Astrocyte of the hippocampus (primary cell): ENCODE measurements at places on chromosomes 1 and 21.
A peak's percentile ranks its signal among the peaks of the same experiment; 100 is the strongest.

GRCh38 chr21:39537571-39537970 is 75.2 kb upstream of the B3GALT5 start:
- no peak for DNase-seq

GRCh38 chr1:168752171-168752832 is 23.3 kb upstream of the DPT start:
- DNase-seq: no peak

- DNase-seq: no peak
These were observed 63.7 kb upstream of the ANGPTL1 start for GRCh38 chr1:178934546-178934945.

GRCh38 chr1:24888971-24889676 is 41.0 kb downstream of the RUNX3 start:
- DNase-seq: peak; percentile 38

DNA sequence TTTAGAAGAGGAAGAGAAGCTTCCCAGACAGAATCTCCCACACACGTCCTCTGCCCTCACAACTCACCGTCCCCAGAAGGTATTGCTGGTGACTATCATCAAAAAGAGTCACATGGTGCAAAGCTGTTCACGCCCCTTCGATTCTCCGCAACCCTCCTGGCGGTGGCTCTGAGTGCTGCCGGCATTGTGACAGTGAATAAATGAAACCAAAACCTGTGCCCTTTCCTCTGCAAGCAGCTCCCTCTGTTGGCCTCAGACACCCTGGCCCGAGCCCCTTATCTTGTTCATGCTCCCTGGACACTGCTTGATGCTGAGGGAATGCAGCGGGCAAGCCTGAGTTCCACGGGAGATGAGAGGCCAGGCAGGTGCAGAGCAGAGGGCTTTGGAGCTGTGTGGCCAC is 510.3 kb downstream of the NPHP4 start:
- no peak for DNase-seq

DNA sequence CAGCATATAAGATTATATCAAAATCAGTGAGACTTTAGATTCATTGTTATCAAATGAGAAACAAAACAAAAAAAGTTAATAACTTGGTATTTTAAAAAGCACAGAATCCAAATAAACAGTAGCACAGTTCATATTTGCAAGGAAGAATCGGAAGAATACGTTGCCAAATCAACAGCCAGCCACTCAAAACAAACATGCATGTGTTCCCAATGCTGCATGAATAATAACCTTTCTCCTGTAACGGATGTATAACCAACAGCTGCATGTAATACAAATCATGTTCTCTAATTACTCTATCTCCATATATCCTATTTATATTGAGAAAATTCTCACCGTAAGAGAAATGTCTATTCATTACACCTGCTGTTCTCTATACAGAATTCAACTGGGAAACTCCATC is 98.9 kb upstream of the FOXD3 start:
- DNase-seq: no peak

DNA sequence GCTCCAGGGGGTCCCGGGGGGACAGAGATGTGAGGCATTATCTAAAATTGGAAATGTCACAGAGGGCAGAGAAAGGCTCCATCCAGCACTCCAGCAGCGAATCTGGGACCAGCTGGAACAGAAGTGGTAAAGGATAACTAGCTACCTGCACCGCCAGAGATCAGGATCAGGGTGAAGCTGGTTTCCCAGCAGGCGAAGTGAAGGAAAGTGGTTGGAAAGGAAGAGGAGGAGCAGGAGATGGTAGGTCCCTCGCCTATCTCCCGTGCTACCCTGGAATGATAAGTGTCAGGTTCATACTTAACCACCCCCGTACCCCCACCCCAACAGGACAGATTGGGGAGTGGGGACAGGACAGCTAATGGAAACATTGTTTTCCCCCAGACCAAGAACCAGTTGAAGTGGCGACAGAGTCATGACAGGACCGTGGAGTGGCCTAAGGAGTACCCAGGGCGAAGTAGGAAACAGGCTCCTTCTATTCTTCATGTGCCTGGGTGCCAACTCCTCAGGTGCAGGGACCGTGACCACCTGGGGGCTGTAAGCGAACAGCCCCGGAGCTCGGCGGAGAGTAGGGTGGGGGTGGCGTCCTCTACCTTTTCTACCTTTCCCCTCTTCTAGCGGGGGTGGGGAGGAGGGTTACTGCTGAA is 717 bp downstream of the B4GALT3 start:
- no peak for DNase-seq

DNA sequence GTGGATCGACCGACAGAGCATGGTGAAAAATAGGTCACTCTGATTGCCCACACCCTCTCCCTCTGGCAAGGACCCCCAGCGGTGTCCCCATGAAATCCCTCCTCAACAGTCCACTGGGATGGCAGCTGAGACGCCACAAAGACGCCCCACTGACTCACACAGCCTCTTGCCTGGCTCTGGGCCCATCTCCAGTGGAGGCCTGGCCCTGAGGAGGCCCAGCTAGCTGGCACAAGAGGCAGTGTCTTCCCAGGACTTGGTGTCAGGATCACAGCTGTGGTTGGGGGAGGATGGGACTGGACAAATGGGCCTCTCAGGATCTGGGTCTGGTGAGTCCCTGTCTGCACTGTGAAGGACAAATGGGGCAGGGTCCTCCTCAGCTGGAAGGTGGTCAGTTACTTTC is 4.6 kb downstream of the ALX3 start:
- no peak for DNase-seq

- DNase-seq: no peak
These were observed 34.9 kb upstream of the TSNAX start for GRCh38 chr1:231493421-231494185.

GRCh38 chr1:223771814-223772770 is 59.8 kb downstream of the CAPN2 start:
- DNase-seq: peak; percentile 90

DNA sequence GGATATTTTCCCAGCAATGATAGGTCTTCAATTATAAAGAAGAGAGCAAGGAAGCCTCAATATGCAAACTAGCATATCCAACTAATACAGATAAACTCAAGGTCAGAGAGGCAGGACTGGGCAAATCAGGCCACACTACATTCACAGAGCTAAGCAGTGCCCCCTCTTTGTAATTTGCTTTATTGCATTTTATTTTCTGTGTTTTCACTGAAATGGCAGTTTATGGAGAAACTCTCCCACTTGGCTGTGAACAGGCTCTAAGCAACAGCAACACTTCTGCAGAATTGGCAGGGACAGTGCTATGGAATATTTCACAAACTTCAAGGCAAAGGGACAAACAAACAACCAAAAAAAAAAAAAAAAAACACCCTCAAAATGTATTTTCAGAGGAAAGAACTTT is 93.4 kb upstream of the SOD1 start:
- peak; percentile 34 for DNase-seq

GRCh38 chr1:209012443-209013196 is 570.9 kb upstream of the CAMK1G start:
- DNase-seq: no peak

GRCh38 chr1:93374334-93375106 is 28.8 kb downstream of the DR1 start:
- no peak for DNase-seq

- DNase-seq: no peak
These were observed 369.5 kb upstream of the BRINP3 start for GRCh38 chr1:190847166-190847565.

GRCh38 chr1:43536864-43537358 is 6.2 kb downstream of the PTPRF start:
- no peak for DNase-seq

- no peak for DNase-seq
These were observed 152.2 kb upstream of the KRTAP19-8 start for GRCh38 chr21:31190516-31190915.

DNA sequence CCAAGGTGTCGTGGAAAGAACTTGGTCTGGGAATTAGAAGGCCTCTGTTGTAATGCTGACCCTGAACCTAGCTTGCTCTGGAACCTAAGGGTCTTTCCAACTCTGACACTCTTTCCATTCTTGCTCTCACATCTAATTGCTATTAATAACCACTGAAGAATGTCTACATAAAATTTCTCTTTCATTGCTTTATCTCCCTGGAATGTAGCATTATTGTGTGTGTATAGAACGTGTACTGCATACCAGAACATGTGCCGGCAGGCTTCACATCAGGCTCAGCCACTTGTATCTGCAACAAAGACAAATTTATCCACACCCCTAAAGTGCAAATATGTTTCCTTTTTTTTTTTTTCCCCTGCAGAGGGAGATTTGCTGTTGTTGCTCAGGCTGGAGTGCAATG is 13.9 kb upstream of the LAX1 start:
- peak; percentile 75 for DNase-seq

GRCh38 chr1:161506336-161507223 is 1.3 kb downstream of the FCGR2A start:
- no peak for DNase-seq

DNA sequence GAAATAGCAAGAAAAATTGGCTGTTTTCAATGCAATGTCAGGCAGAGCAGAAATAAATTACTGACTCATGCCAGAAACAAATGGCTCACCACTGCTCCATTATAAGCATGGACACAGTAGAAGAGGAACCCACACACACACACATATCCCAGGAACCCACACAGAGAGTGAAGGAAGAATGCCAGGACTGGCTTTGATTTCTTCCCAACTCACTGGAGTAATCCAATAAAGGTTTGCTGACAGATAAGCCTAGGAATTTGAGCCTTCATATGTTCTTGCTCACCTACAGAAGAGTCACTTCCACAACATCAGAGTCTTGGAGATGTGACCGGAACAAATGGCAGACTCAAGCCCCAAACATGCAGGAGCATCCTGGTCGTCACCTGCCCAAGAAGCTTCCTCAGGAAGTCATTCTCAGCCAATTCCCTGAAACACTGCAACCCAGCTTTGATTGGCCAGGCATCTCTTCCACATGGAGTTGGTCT is 2.2 kb downstream of the SH3BP5L start:
- peak; percentile 89 for DNase-seq

GRCh38 chr1:85058786-85059185 is 10.5 kb upstream of the MCOLN3 start:
- no peak for DNase-seq

DNA sequence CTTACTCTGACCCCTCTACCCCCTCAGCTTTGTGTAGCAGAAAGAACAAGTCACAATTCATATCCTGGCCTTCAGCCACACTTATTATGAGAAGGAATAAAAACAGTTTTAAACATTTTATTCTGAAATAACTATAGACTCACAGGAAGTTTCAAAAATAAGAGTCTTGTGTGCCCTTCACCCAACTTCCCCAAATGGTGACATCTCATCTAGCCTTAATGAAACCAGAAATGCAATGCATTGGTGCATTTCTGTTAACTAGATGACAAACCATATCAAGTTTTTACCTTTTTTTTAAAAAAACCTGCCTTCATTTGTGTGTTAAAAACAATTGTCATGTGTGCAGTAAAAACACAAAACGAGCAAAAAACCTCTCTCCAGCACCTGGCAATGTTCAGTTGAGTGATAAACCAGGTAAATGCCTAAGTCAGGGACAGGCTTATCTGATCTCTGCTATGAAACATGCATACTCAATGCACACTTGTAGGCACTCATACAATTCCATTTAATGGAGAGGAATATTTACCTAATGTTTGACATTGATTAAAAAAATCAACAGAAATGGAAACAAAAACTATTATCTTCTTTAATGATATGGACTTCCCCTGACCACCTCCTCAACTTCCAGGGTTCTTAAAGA is 51.5 kb downstream of the SH3BGR start:
- DNase-seq: no peak

DNA sequence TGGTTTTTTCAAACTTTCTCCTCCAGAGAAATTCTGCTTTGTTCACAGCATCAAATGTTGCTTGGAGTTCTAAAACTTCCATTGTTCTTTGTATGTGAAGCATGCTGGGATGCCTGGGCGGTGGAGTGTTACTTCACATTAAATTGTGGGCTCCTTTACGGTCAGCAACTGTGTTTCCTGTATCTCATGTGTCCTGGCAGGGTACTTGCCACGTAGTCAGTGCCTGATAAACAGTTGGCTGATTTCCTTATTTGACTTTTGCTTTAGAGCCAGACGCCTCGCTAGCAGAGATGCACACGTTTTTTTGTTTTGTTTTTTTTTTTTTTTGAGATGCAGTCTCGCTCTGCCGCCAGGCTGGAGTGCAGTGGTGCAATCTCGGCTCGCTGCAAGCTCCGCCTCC is 96.7 kb downstream of the UCK2 start:
- DNase-seq: no peak

GRCh38 chr1:67609577-67610341 is 75.2 kb upstream of the GADD45A start:
- DNase-seq: no peak

GRCh38 chr1:209041927-209042326 is 541.6 kb upstream of the CAMK1G start:
- DNase-seq: no peak

DNA sequence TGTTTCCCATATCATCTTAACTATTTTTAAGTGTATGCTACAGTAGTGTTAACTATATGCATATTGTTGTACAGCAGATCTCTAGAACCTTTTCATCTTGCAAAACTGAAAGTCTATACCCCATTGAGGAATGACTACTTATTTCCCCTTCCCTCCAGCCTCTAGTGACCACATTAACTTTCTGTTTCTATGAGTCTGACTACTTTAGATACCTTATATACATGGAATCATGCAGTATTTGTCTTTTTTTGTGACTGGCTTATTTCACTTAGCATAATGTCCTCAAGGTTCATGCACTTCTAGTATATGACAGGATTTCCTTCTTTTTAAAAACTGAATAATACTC is 96.5 kb upstream of the BTG3 start:
- no peak for DNase-seq

- DNase-seq: peak; percentile 40
These were observed 85.8 kb downstream of the ZNF644 start for GRCh38 chr1:90936061-90936460.

DNA sequence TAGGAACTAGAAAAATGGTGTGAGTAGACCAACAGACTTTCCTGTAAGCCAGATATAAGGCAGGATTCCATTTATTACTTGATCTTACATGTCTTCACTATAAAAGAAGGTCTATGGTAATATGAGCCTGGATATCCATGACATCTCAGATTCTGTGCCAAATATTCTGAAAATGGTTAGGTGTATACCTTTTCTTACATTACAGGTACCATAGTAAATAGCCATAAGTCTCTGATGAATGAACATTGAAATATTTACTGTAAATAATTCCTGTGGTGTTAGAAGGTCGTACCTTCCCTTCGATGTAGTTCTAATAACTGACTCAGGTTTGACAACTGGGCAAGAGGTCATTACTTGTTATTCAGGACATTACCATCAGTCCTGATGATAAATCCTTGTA is 657.9 kb downstream of the BRINP3 start:
- DNase-seq: no peak
